Mammary microvascular endothelial cell (primary cell): ENCODE measurements at places on chromosomes 16 and 17. TPM values are rescaled to one million over a fixed set of nuclear protein-coding genes. Genes with fewer than 3 reads are reported as not detected.

RUNDC3A gene
- not detected in 2 replicates for total RNA-seq

ECI1 gene
- 46.1 and 49.1 TPM in 2 replicates for total RNA-seq

FAM171A2 gene
- total RNA-seq: 2.6 and 3.2 TPM in 2 replicates

TRPV3 gene
- total RNA-seq: not detected in 2 replicates

NFAT5 gene
- total RNA-seq: 8.9 and 10.5 TPM in 2 replicates

ESRP2 gene
- 0.33 and 0.54 TPM in 2 replicates for total RNA-seq

TOM1L1 gene
- 2.7 and 3.9 TPM in 2 replicates for total RNA-seq

GINS2 gene
- 20.5 and 23.2 TPM in 2 replicates for total RNA-seq

MYH2 gene
- total RNA-seq: not detected in 2 replicates

CD19 gene
- total RNA-seq: not detected in 2 replicates

CCDC200 gene
- not detected in 2 replicates for total RNA-seq

PLA2G15 gene
- total RNA-seq: 22.2 and 31.4 TPM in 2 replicates

SDR42E2 gene
- total RNA-seq: not detected in 2 replicates

GPR139 gene
- total RNA-seq: not detected in 2 replicates

KRTAP4-1 gene
- not detected in 2 replicates for total RNA-seq

KRTAP2-3 gene
- not detected in 2 replicates for total RNA-seq

CTU2 gene
- 19.9 and 25.9 TPM in 2 replicates for total RNA-seq

PHOSPHO1 gene
- 0.54 TPM in 1 of 2 replicates, not detected in the other for total RNA-seq

TBX21 gene
- not detected in 2 replicates for total RNA-seq

DNASE1L2 gene
- total RNA-seq: not detected in 2 replicates

OTOA gene
- 0.20 TPM in 1 of 2 replicates, not detected in the other for total RNA-seq

CMTM2 gene
- not detected in 2 replicates for total RNA-seq

KRTAP1-5 gene
- total RNA-seq: not detected in 2 replicates

CHST4 gene
- total RNA-seq: not detected in 2 replicates

KRTAP1-1 gene
- not detected in 2 replicates for total RNA-seq

CFAP52 gene
- total RNA-seq: not detected in 2 replicates

HS3ST3A1 gene
- 0.07 TPM in 1 of 2 replicates, not detected in the other for total RNA-seq

TGFB1I1 gene
- total RNA-seq: 78.3 and 96.0 TPM in 2 replicates

TMEM98 gene
- total RNA-seq: 44.2 and 48.2 TPM in 2 replicates

IGSF6 gene
- total RNA-seq: not detected in 2 replicates

PYDC1 gene
- total RNA-seq: not detected in 2 replicates

ADAMTS18 gene
- 22.3 and 29.9 TPM in 2 replicates for total RNA-seq

C17orf78 gene
- not detected in 2 replicates for total RNA-seq

SMTNL2 gene
- 0.20 TPM in 1 of 2 replicates, not detected in the other for total RNA-seq

NHLRC4 gene
- total RNA-seq: 0.59 and 0.67 TPM in 2 replicates

MC1R gene
- 0.87 and 1.1 TPM in 2 replicates for total RNA-seq
